ENCODE measurements at places on chromosomes 1 and 21.

GRCh38 chr1:60589916-60590315, 492.4 kb upstream of the NFIA start:
- DNase-seq: no peak

GRCh38 chr1:26890467-26890796, 349 bp upstream of the GPN2 start:
- DNase-seq: no peak

DNA sequence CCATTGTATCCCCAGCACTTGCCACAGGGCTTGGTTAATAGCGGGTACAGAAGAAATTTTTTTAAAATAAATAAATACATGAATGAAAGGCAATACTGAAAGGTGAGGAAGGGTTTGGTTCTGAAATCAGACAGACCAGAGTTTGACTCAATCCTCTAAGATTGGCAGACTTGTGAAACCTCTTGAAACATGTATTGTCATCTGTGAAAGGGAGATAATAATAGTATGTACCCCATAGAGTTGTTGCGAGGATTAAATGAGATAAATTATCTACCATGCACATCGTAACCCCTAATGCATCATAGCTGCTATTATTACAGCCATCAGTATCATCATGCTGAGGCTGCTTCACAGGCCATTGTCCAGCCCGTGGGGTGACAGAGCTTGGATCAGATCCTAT, 41.4 kb downstream of the S1PR1 start:
- no peak for DNase-seq

- DNase-seq: no peak
These were observed 42.7 kb downstream of the EBNA1BP2 start for GRCh38 chr1:43129426-43129825.

DNA sequence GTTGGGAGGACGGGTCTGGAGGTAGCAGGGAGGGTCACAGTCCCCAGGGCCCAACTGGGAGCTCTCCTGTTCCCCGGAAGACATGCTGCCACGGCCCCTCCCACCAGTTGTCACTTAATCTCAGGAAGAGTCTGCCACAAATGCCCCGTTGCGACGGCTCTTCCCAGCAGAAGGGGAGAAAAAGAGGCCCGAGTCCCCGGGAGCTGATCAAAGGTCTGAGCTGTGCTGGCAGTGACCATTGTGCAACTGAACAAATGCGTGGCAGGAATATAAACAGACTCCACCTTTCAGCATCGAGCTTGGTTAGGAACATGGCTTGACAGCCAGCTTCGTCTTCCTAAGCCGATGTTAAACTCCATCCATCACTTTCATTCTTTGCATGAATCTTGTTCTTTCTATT, 27.8 kb upstream of the ZBTB21 start:
- DNase-seq: no peak
